A549 treated with dexamethasone at 1 μM for 4 hours (cell line): ENCODE measurements at places on chromosomes 7 and 10. TPM values are rescaled to one million over a fixed set of nuclear protein-coding genes. Genes with fewer than 3 reads are reported as not detected.

Gene AVL9
- total RNA-seq = 17.7 to 29.7 TPM (median 25.1 TPM) in 5 replicates

Gene HECTD2
- 3.2 to 4.3 TPM (median 3.8 TPM) in 5 replicates for total RNA-seq

Gene DRGX
- total RNA-seq = 0.05 TPM in 2 of 5 replicates, not detected in the others

Gene GNAT3
- total RNA-seq = not detected in 5 replicates

Gene STEAP4
- 0.02 to 0.06 TPM (median 0.05 TPM) in 4 of 5 replicates, not detected in the other for total RNA-seq

Gene AIFM2
- total RNA-seq = 28.3 to 37.4 TPM (median 33.6 TPM) in 5 replicates

Gene STK31
- total RNA-seq = 0.59 to 0.90 TPM (median 0.80 TPM) in 5 replicates

Gene TMEM209
- 14.9 to 19.3 TPM (median 17.3 TPM) in 5 replicates for total RNA-seq

Gene FXYD4
- not detected in 5 replicates for total RNA-seq

Gene RNLS
- total RNA-seq = 6.2 to 7.2 TPM (median 6.7 TPM) in 5 replicates

Gene OR6B1
- total RNA-seq = not detected in 5 replicates

Gene CRPPA
- 0.56 to 0.95 TPM (median 0.68 TPM) in 5 replicates for total RNA-seq

Gene CCDC146
- 0.40 to 0.88 TPM (median 0.60 TPM) in 5 replicates for total RNA-seq

Gene TRPV5
- total RNA-seq = not detected in 5 replicates

Gene PTPN20
- 3.6 to 4.4 TPM (median 3.7 TPM) in 5 replicates for total RNA-seq

Gene ANLN
- total RNA-seq = 63.5 to 82.6 TPM (median 79.9 TPM) in 5 replicates

Gene SLC18A3
- total RNA-seq = 0.04 to 0.06 TPM in 2 of 5 replicates, not detected in the others

Gene ASZ1
- total RNA-seq = not detected in 5 replicates

Gene NKX1-2
- 0.02 to 0.08 TPM (median 0.05 TPM) in 4 of 5 replicates, not detected in the other for total RNA-seq

Gene PPP1R17
- total RNA-seq = not detected in 5 replicates

Gene CPA2
- 0.09 to 0.21 TPM (median 0.15 TPM) in 3 of 5 replicates, not detected in the others for total RNA-seq

Gene ENTPD1
- 0.06 to 0.20 TPM (median 0.15 TPM) in 4 of 5 replicates, not detected in the other for total RNA-seq

Gene AGAP9
- 5.4 to 10.1 TPM (median 9.6 TPM) in 5 replicates for total RNA-seq

Gene CALML3
- total RNA-seq = 0.02 TPM in 1 of 5 replicates, not detected in the others

Gene GDF2
- total RNA-seq = not detected in 5 replicates

Gene ENKUR
- total RNA-seq = 0.26 to 0.39 TPM (median 0.30 TPM) in 5 replicates

Gene SLC26A3
- 0.07 TPM in 1 of 5 replicates, not detected in the others for total RNA-seq

Gene PAX4
- total RNA-seq = not detected in 5 replicates

Gene CACNB2
- total RNA-seq = not detected in 5 replicates

Gene RHOBTB1
- 17.4 to 20.4 TPM (median 18.6 TPM) in 5 replicates for total RNA-seq

Gene EBLN1
- 0.07 to 0.18 TPM (median 0.11 TPM) in 3 of 5 replicates, not detected in the others for total RNA-seq
